ENCODE measurements at places on chromosomes 5 and 9. TPM values are rescaled to one million over a fixed set of nuclear protein-coding genes. Genes with fewer than 3 reads are reported as not detected.

The UBAC1 gene
- 32.9 TPM for total RNA-seq

The PRSS3 gene
- total RNA-seq, result 24.4 TPM

The ECSCR gene
- total RNA-seq, result 317 TPM

The TMC1 gene
- 2.2 TPM for total RNA-seq

The MPDZ gene
- 77.3 TPM for total RNA-seq

The OSMR gene
- 59.1 TPM for total RNA-seq

The BSPRY gene
- not detected for total RNA-seq

The KCNT1 gene
- not detected for total RNA-seq

The RORB gene
- total RNA-seq, result not detected

The SLIT3 gene
- 0.13 TPM for total RNA-seq

The MUSK gene
- total RNA-seq, result 0.53 TPM

The ENTPD2 gene
- total RNA-seq, result not detected

The FGF18 gene
- total RNA-seq, result 0.07 TPM

The IGFBPL1 gene
- 0.29 TPM for total RNA-seq

The NMUR2 gene
- not detected for total RNA-seq

The NPR3 gene
- 0.13 TPM for total RNA-seq

The CCDC183 gene
- total RNA-seq, result 0.13 TPM

The DPYSL3 gene
- 127 TPM for total RNA-seq

The BARHL1 gene
- not detected for total RNA-seq

The IFNA13 gene
- total RNA-seq, result not detected

The SLC9A3 gene
- total RNA-seq, result 1.5 TPM

The KCNIP1 gene
- not detected for total RNA-seq

The NR3C1 gene
- 41.4 TPM for total RNA-seq

The PPP1R26 gene
- total RNA-seq, result 16.5 TPM

The DNM1 gene
- 0.66 TPM for total RNA-seq

Data from thoracic aorta endothelial cell (primary cell).